Aorta (tissue), 5 donors: ENCODE measurements at places on chromosomes 7 and 10. TPM values are rescaled to one million over a fixed set of nuclear protein-coding genes. Genes with fewer than 3 reads are reported as not detected.

- no peak for DNase-seq
- no peak overlapping the region for H3K4me3 ChIP-seq
- H3K27me3 ChIP-seq, result no peaks in the 10 kb centered on the region
- H3K4me1 ChIP-seq, result no peaks in the 10 kb centered on the region
Observed at GRCh38 chr7:19442016-19442785, 266.6 kb downstream of the POLR1F start.

- no peak for DNase-seq
- no peaks in the 10 kb centered on the region for H3K27me3 ChIP-seq
- H3K36me3 ChIP-seq, result no peaks in the 10 kb centered on the region
- H3K4me3 ChIP-seq, result no peak overlapping the region
Observed at GRCh38 chr7:94336009-94336408, 58.7 kb upstream of the COL1A2 start.

DNA sequence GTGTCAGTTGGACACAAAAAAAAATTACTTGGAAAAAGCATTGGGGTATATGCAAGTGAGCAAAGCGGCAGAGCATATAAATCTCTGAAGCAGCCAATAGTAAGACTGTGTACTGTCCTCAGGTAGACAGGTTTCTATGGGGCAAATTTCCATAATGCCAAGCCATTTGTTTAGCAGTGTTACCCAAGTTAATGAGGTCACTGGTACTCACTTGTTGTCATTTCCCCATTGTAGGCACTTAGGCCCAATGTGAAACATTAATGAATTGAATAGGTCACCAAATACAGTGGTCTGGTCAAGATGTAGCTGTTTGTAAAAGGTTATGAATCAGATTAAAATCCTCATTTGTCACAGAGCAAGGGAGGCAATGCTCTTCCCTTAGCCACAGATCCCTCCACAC, 27.5 kb downstream of the HOXA1 start:
- no peaks in the 10 kb centered on the region for H3K4me1 ChIP-seq
- no peak overlapping the region for H3K4me3 ChIP-seq
- no peak overlapping the region for H3K27ac ChIP-seq
- no peaks in the 10 kb centered on the region for H3K36me3 ChIP-seq

DNA sequence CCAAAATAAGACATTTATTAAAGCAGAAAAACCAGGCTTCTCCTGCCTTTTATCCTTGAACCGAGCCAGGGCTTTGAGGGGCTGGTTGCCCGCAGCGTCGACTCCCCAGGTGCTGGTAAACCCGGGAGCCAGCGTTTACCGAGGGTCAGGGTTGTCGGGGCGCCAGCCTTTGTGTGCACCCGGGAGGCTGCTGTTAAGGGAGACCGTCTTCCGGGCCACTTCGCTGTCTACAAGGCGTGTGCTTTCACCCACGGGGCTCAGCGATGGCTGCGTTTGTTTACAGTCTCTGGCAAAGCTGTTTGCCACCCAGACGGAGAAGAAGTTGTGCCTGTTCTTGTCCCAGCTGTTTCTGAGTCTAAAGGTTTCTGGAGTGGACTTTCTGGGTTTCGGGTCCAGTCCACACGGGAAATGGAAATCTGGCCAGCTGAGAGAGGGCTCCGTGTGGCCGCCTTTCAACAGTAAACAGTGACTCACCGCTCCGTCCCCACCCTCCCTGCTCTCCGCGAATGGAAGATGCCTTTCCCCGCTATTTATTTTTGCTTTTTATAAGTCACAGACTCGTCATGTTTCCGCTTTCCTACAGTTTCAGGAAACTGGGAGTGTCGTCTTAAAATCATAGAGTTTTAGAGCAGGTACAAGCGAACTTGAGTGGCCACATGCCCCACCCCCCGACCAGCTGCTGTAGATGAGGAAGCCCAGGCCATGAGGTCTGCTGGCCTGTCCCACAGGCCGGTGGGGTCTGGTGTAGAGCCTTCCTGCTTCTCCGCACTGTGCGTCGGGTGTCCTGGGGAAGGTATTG, 2.2 kb downstream of the MAFK start:
- H3K4me1 ChIP-seq, result no peaks in the 10 kb centered on the region
- H3K27me3 ChIP-seq, result no peaks in the 10 kb centered on the region
- H3K36me3 ChIP-seq, result no peaks in the 10 kb centered on the region
- H3K27ac ChIP-seq, result peak overlapping the region; percentile 98

DNA sequence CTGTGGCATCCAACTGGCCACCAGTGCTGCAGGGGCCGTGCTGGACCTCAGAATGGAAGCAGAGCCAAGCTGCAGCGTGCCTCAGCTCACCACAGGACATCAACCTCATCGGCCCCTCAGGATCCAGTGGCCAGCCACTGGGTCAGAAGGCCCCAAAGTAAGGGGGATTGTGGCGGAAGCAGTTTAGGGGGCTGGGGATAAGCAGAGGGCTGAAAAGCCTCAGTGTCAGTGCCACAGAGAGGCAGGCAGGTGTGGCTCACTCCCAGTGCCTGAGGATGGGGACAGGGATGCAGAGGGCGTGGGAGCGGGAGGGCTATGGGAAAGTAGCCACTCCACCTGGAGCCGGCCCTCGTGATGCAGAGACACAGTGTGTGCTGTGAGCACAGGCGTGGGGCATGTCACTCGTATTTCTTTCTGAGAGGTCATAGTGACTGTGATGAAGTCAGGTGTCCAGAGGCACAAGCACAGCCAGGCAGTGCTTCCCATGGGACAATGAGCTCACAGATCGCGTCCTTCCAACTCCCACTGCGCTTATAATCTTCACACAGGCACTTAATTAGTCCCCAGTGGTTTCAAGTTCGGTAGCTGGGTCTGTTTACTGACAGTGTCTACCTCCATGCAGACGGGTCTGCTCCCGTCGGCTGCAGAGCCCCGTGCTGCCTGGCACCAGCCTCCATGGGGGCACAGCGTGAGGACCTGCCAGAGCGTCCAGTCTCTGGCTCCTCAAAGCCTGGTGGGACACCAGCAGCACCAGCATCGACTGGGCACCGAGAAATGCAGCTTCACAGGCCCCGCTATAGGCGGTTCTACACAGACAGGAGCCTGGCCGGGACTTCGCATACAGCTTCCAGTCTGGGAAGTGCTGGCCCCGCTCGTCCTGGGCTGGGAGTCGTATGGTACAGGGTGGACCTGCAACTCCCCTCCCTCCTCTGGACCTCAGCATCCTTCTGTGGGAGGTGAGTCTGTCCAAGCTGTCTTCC, 42.9 kb upstream of the CNPY1 start:
- no peak overlapping the region for H3K4me3 ChIP-seq
- no peaks in the 10 kb centered on the region for H3K4me1 ChIP-seq
- no peak for DNase-seq
- H3K36me3 ChIP-seq, result no peaks in the 10 kb centered on the region
- no peaks in the 10 kb centered on the region for H3K27me3 ChIP-seq

- peak; percentile 39 for DNase-seq
- no peak overlapping the region for H3K4me3 ChIP-seq
- H3K36me3 ChIP-seq, result no peaks in the 10 kb centered on the region
- no peak overlapping the region for H3K27ac ChIP-seq
- H3K27me3 ChIP-seq, result no peaks in the 10 kb centered on the region
Observed at GRCh38 chr10:78413076-78414055, 379.7 kb downstream of the RPS24 start.

- H3K27ac ChIP-seq, result no peak overlapping the region
- no peaks in the 10 kb centered on the region for H3K4me1 ChIP-seq
- no peak overlapping the region for H3K4me3 ChIP-seq
- H3K36me3 ChIP-seq, result no peaks in the 10 kb centered on the region
- no peak for DNase-seq
Observed at GRCh38 chr7:98236355-98237185, 15.5 kb downstream of the TECPR1 start.

DNA sequence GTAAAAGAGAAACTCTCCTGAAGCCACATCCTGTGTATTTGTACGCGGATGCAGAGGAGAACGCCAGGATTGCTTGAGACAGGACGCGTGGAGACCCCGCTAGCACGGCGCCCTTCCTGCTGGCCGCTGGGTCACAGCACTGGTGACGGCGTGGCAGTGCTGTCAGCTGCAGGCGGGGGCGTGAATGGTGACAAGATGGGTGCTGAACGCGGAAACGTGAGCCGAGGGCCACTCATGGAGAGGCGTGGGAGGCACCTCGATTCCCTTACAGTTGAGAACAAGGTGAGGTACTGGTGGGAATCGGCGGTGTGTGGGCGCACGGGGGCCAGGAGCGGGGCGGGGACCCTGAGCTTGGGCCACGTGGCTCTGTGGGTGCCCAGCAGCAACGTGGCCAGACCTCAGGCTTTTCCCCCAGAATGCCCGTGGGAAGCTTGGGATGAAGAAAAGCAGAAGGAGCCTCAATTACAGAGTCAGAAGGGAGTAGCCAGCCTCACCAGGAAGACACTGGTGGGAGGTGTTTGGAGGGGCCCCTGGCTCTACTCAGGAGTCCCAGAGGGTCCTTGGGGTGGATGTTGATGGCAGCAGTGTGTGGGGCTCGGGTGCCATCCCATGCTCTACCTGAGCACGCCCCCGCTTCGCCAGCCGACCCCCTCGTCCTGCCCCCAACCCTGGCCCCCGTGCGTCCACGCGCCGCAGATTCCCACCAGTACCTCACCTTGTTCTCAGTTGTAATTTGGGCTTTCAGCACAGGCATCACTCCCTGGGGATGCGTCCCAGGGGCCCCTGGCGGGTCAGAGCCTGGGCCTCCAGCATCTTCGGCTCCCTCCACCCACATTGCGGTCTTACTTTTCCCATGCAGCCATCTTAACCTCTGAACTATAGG, 208.4 kb upstream of the TCERG1L start:
- no peak overlapping the region for H3K27ac ChIP-seq
- no peaks in the 10 kb centered on the region for H3K27me3 ChIP-seq
- no peaks in the 10 kb centered on the region for H3K36me3 ChIP-seq
- no peak overlapping the region for H3K4me3 ChIP-seq

DNA sequence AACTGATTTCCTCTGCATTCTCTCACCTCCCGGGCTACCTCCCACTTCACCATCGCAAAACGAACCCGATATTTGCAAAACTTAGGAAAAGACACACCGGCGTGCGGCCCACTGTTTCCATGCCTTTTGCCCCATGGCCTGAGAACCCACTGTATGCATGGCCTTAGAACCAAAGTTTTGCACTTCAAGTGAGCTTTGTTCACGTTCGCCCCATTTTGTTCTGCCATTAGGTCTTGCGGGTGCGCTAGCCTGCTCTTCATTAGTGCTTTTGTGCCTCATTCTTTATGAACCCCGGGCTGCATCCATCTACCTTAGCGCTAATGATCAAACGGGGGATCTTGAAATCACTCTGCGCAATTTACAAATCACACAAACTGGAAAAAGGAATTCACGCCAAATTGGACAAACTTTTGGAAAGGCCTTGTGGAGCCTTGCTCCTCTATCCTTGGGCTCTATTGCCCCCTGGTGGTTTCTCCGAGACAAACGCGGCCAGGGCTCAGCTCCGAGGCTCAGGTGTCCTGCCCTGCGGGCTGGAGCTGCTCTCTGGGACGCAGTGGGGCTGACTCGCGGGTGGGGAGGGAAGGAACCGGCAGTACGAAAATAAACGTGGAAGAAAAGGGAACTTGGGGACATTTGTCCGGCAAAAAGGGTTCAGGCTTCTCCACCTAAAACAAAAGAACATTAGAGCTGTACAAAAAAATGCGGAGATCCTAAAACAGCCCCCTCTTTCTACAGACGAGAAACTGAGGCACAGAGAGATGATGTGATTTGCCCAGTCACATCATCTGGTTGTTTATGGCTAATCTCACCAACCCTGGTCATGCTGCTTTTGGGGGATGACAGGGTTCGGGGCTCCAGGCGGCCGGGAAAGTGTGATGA, 300.4 kb upstream of the NFE2L3 start:
- H3K36me3 ChIP-seq, result no peaks in the 10 kb centered on the region
- peaks cover 8% of the 10 kb centered on the region for H3K4me1 ChIP-seq
- no peak overlapping the region for H3K27ac ChIP-seq
- H3K27me3 ChIP-seq, result no peaks in the 10 kb centered on the region
- peak; percentile 94 for DNase-seq
- no peak overlapping the region for H3K4me3 ChIP-seq

DNA sequence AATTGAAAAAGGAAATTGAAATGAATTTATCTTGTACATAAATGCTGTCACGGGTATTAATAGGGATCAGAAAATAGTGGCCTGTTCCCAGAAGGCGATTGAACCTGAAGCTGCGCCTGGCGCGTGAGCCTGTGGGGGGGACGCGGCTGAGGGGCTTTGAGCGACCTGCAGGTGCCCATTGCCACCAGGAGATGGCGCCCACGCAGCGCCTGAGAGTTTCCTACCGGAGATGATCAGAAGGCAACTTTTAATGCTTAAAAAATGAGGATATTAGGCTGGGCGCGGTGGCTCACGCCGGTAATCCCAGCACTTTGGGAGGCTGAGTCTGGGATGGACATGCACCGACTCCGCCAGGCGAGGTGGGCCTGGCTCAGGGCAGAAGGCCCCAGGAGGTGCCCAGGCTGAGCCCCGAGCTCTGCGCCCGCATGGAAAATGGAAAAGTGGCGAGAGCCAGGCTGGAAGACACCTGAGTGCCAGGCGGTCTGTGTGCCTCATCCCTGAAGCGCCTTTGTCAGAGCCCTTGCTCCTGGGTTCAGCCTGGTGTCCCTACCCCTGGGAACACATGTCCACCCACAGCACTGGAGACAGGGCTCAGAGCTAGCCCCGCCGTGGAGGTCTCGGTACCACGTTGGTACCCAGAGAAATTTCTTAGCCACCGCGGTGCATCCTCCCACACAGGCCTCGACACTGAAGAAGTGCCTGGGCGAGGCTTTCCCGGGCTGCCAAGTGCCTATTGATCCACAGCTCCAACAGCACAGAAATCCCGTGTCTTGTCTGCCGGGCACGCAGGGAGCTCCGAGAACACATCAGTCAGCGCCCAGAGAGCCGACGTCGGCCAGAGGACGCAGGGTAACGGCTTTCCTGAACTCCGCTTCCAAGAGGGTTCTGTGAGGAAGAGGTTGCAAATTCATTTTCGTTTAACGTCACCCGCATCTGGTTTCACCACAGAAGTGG, 117.4 kb downstream of the INPP5A start:
- no peaks in the 10 kb centered on the region for H3K27me3 ChIP-seq
- H3K36me3 ChIP-seq, result no peaks in the 10 kb centered on the region
- H3K4me3 ChIP-seq, result no peak overlapping the region
- no peaks in the 10 kb centered on the region for H3K4me1 ChIP-seq
- H3K27ac ChIP-seq, result no peak overlapping the region

DNA sequence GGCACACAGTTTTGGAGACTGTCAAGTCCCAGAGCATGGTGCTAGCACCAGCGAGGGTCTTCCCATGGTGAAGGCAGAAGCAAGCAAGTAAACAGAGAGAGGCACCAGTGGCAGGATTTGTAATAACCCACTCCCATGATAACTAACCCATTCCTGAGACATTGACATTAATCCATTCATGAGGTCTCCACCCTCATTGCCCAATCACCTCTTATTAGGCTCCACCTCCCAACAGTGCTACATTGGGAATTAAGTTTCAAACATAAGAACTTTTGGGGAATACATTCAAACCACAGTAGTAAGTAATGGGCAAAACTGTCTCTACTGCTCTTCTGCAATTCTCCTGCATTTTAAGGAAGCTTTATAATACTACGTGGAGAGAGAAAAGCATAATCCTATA, 193.6 kb downstream of the CACNA2D1 start:
- peaks cover 3% of the 10 kb centered on the region for H3K4me1 ChIP-seq
- H3K36me3 ChIP-seq, result no peaks in the 10 kb centered on the region
- no peaks in the 10 kb centered on the region for H3K27me3 ChIP-seq
- H3K4me3 ChIP-seq, result no peak overlapping the region
- H3K27ac ChIP-seq, result no peak overlapping the region

GRCh38 chr10:57457972-57458512, 809.7 kb downstream of the IPMK start:
- DNase-seq, result no peak
- no peaks in the 10 kb centered on the region for H3K4me1 ChIP-seq
- no peaks in the 10 kb centered on the region for H3K27me3 ChIP-seq

The IDI2 gene
- polyA plus RNA-seq, result not detected

The IFIT1B gene
- not detected for polyA plus RNA-seq

The NKX1-2 gene
- polyA plus RNA-seq, result not detected

The CPN1 gene
- polyA plus RNA-seq, result not detected

The SLC26A5 gene
- polyA plus RNA-seq, result not detected
